ENCODE measurements at places on chromosomes 5 and 9.

GRCh38 chr9:76707510-76707909 is 56.7 kb upstream of the PCA3 start:
- DNase-seq: no peak

DNA sequence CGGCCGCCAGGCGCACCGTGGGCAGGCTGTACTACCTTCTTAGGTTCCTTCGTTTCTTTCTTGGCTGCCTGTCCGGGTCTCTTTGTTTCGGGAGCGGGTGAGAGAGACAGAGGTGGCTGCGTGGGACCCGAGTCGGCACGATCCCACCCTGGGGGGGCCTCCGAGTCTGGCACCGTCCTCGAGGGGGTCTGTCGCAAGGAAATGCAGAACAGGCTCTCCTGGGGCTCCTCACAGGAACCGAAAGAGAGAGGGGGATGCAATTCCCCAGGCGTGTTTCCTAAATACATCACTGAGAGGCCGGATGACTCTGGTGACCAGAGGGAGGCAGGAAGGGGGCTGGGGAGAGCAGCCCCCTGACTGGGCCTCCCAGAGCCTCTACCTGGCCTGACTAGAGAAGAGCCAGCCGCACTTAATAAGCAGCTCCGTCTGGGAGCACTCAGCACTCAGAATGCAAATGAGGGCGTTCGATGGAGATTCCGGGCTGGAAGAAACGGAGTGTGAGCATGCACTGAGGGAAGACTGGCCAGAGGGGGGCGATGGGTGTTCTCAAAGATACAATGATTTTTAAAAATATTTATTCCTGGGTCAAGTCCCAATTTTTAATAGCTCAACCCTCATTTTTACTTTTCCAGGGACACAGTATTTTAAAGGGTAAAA is 11.7 kb upstream of the INPP5E start:
- DNase-seq: no peak

GRCh38 chr9:5857928-5858327 is 25.0 kb upstream of the ERMP1 start:
- DNase-seq: no peak

DNA sequence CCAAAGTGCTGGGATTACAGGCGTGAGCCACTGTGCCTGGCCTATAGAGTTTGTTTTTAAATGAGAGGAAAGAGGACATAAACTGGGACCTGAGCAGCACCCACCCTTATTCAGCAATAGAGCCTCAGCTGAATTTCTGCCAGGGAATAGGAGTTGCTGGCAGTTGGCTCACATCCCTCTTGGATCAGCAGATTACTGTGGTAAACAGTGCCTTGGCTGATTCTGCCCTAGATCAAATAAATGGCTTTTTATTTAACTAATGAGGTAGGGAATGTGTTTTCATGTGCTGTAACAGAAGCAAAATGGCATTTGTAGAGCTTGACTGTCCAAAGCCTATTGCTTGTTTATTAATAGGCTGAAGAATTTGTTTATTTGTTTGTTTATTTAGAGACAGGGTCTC is 2.1 kb downstream of the ARHGEF37 start:
- no peak for DNase-seq

DNA sequence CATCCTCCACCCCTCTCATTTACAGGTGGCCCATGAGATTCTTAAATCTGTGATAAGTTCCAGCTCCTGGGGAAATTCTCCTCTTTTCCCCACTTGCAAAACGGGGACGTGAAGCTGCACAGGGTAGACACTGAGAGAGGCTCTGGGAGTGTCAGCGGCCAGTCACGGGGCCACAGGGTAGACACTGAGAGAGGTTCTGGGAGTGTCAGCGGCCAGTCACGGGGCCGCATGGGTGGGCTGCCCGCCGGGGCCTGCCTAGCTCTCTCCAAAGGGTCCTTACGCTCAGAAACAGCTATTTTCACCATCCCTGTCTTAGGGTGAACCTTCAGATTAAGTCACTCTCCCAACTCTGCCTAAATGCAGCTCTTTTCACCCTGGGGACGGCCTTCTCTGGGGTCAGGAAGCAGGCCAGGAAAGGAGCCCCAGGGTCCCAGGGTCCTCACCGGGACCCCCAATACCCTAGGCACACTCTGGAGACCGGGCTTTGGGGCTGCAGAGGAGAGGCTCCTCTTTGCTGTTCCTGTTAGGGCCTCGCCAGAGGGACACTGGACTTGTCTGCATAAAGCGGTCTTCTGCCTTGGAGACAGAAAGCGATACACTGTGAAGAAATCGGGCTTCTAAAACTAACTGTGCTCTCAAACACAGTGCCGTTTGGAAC is 1.5 kb downstream of the FAM78A start:
- DNase-seq: no peak

DNA sequence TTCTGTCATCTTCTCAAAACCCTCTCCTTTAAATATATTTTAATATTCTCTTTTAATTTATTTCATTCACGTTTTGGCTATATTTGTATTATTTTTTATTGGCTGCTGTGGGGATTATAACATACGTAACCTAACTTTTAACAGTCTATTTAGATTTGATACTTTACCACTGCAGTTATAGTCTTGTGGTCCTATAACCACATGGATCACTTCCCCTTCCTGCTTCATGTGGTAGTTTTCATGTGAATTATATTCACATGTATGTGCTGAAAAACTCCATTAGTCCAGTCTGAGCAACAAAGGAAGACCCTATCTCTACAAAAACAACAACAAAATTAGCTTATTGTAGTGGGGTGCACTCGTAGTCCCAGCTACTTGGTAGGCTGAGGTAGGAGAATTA is 34.3 kb downstream of the CENPP start:
- no peak for DNase-seq

GRCh38 chr9:4567601-4568000 is 77.3 kb downstream of the SLC1A1 start:
- DNase-seq: no peak

DNA sequence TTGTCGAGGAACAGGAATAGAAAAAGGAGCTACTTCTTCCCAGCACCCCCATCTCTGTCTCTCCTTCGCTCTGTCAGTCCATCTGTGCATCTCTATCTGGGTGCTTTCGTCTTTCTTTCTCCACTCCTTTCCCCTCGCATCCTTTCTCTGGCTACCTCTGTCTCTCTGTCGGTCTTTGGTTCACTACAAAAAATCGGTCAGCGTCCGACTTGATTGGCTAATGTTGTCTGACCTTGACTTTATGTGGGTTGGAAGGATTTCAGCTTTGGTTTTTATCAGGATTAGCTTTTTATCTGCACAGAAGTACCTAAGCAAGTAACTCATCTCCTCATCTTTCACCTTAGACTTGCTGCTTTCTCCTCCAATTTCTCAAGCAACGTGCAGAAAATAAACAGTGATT is 575.2 kb upstream of the ZNF462 start:
- no peak for DNase-seq

DNA sequence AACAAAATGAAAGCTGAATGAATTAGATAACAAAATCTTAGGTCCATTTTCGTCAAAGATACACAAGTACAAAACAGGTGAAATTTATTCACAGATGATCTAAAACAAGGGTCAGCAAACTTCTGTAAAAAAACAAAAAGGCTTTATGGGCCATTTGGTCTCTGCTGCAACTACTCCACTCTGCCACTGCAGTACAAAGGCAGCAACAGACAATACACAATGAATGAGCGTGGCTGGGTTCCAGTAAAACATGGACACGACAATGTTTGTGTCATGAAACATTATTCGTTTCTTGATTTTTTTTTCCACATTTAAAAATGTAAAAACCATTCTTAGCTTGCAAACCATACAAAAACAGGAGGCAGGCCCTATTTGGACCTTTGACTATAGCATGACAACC is 71.9 kb downstream of the ECPAS start:
- no peak for DNase-seq

- DNase-seq: no peak
Measured at GRCh38 chr9:126343271-126343700, 16.7 kb downstream of the MVB12B start.

DNA sequence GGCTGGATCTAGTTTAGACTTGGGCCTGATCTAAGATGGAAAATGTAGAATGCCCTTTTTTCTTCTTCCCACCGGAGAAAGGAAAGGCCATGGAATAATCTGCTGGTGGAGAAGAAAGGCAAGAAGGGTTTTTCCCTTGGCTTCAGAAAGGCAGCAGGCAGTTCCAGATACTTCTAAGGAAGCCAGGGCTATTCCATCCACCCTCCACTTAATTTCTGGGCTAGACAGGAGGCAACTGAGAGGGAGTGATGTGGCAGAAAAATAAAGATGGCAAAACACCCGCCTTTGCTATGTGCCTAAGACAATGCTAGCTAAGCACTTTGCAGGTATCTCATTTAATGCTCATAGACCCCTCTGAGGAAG is 9.9 kb downstream of the MYOZ3 start:
- DNase-seq: no peak

DNA sequence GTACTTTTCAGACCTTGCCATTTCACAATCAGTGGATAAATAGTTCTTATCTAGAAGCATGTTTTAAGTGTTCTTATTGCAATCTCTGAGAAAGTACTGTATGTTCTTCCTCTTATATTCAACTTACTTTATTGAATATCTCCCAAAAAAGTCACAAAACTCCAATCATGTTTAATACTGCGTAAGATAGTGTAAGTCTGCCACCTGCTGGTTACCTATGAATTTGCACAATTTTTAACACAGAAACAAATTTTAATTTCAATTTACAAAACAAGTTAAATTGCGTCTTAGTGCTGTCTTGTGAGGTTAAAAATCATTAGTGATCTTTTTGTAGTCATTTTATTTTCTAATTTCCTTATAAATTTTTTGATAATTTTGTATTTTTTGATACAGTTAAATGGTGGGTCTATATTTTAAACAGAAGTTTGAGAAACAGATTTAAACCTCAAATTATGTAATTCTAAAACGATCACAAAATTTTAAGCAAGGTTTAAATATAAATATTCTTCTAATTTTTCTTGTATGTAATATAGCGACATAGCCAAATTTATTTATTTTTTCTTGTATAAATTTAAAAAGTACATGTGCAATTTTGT is 115.8 kb downstream of the EMB start:
- DNase-seq: no peak

- DNase-seq: no peak
Measured at GRCh38 chr5:74403771-74404170, 236.8 kb downstream of the ENC1 start.

DNA sequence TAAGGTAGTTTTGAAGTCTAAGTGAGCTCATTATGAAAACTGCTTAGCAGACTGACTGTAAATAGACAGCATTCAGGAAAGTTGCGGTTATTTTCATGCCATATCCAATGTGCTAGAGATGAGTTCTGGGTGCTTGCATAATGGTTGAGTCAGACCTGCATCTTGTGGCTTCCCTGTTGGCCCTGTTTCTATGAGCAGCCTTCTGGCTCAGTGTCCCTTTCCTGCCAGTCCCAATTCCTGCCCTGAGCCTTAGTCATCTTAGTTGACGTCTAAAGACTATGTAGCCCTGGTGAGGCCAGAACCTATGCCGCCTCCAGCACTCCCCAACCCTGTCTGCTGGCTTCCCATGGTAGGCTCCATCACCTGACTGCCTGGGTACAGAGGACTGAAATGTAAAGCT is 76.3 kb upstream of the TNFSF8 start:
- no peak for DNase-seq

DNA sequence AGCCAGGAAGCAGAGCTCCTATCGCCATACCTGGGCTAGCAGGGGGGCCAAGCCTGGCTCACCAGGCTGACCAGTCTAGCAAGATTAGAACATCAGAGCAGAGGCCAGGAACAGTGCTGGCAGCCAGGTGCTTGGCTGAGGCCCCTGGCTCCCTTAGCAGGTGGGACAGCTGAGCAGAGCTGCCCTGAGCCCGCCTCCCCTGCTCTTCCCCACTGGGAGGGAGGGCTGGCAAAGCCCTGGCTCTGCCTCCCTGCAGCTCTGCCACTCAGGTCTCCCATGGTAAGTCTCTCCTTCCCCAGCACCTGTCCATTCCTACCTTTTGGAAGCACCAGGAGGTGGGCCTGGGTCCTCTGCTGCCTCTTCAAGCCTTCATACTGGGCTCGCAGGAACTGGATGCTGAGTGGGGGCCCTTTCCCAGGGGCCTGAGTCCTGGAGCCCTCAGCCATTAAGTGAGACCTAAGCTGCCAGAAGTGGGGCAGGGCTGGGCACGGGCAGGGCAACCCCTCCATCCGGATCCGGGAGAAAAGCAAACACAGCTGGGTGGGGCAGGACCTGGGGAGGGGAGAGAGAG is 803 bp downstream of the C9orf152 start:
- DNase-seq: no peak

- DNase-seq: no peak
Measured at GRCh38 chr9:127589955-127590370, 22.1 kb upstream of the STXBP1 start.

GRCh38 chr9:36974731-36975130 is 59.3 kb downstream of the PAX5 start:
- no peak for DNase-seq

GRCh38 chr5:178325311-178325678 is 92.7 kb upstream of the PHYKPL start:
- DNase-seq: no peak

GRCh38 chr9:7906783-7907550 is 107.4 kb upstream of the DMAC1 start:
- no peak for DNase-seq

- DNase-seq: no peak
Measured at GRCh38 chr5:114010362-114010761, 351.5 kb upstream of the KCNN2 start.

GRCh38 chr5:76521240-76521758 is 101.9 kb downstream of the F2RL2 start:
- DNase-seq: no peak

- DNase-seq: no peak
Measured at GRCh38 chr5:150428106-150428876, 15.6 kb upstream of the CD74 start.

DNA sequence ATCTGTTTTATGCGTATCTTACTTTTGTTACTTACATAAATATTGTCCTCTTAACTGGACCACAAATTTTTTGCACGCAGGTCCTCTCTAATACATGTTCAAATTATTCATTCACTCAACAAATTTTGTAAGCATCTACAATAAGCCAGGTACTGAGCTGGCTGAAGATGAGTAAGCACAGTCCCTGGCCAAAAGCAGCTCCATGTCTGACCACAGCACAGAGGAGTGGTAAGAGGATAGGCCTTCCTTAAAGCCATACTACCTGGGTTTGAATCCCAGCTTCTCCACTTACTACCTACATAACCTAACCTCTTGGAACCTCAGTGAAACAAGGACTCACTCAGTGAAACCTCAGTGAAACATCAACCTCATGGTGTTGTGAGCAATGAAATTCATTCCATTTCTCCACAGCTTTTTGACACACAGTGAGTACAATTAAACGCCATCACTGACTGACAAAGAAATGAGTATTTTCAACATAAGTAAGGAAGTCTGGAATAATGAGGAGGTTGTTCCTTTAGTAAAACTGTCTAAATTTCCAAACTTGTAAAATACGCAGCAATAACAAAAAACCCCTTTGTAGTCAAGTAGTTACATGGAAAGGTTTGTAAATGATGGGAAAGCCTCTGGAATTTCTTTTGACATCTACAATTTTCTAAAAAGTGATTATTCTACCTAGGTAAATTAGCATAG is 15.0 kb downstream of the PTAR1 start:
- no peak for DNase-seq
